ENCODE measurements at places on chromosomes 7 and 10.

GRCh38 chr7:17781491-17782215, 158.6 kb downstream of the SNX13 start:
- no peak for DNase-seq

- DNase-seq = no peak
Observed at GRCh38 chr10:89242840-89243568, 8.6 kb downstream of the LIPA start.

DNA sequence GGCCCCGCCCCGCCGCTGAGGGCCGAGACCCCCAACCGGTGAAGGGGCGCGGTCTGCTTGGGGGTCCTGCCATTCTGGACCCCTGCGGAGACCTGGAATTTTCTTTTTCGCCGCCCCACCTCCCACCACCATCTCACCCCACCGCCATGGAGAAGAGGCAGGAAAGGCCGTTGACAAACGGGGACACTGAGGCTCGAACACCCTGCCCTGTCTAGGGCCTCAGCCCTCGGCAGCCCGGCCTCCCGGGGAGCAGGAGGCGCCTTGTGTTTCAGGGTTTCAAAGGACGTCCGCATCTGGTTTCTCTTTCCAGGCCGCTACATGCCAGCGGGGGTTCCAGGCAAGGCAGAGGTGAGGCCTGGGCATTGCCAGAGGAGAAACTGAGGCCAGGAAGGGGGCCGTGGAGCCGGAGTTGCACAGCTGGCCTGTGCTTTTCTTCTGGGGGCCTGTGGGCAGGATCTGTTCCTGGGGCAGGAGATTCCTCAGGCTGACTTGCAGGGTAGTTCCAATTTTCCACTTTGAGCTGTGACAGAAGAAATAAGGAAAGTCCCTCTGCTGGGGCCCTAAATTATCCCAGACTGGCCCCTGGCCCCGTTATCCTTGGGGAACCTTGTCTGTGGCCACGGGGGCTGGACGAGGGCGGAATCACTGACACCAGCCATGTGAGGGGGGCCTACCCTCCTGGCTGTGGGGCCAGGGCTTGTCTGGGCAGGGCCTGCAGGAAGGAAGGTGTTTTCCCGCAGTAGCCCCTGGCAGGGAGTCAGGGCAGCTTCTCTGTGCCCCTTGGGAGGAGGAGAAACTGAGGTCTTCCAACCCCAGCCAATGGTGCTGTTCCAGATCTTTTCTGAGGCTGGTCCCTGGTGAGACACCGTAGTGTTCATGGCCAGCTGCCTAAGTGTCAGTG, 900 bp upstream of the MICALL2 start:
- DNase-seq = no peak

GRCh38 chr7:7100432-7100849, 81.9 kb upstream of the C1GALT1 start:
- DNase-seq = peak; percentile 91

DNA sequence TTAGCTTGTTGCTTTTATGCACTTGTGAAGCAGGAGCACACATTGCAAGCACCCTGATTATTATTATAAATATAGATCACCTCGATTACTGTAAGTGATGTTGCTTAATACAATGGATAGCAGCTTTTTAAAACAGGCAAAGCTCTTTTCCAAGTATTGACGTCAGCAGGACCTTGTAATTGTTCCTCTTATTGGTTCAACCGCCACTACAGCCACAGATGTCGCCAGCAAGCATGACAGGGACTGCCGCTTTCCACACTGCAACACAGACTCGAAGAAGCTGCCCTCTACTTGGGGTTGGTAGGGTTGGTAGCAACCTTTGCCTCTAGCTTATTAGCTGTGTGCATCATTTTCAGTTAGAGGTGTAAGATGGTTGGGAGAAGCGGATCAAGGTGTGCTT, 167.6 kb downstream of the ZNF365 start:
- DNase-seq = no peak

GRCh38 chr7:25294624-25295023, 66.3 kb upstream of the NPVF start:
- no peak for DNase-seq

GRCh38 chr10:50510517-50511473, 113.0 kb downstream of the SGMS1 start:
- DNase-seq = no peak

GRCh38 chr10:117175215-117175900, 21.9 kb upstream of the KCNK18 start:
- DNase-seq = no peak

- DNase-seq = peak; percentile 54
Observed at GRCh38 chr7:80699045-80699638, 60.7 kb downstream of the CD36 start.

- DNase-seq = no peak
Observed at GRCh38 chr7:158563051-158563450, 24.6 kb downstream of the PTPRN2 start.

GRCh38 chr7:81245353-81245752, 326.5 kb upstream of the SEMA3C start:
- DNase-seq = no peak

DNA sequence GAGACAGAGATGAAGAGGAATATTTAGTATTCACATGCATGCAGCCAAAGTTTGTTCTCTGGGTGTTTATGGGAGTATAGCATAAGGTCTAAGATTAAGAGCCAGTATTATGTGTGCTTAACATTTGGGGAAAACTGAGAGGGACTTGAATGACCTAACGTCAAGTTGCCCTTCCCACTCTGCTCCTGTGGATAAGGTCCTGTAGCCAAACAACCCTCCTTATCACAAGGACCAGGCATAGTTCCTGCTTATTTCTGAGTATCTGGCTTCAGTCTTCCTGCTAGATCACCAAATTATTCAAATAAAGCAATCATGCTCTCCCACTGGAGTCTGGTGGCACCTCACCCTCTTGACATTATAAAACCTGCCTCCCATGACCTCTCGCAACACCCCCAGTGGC, 137.9 kb upstream of the SEMA3E start:
- DNase-seq = peak; percentile 4

DNA sequence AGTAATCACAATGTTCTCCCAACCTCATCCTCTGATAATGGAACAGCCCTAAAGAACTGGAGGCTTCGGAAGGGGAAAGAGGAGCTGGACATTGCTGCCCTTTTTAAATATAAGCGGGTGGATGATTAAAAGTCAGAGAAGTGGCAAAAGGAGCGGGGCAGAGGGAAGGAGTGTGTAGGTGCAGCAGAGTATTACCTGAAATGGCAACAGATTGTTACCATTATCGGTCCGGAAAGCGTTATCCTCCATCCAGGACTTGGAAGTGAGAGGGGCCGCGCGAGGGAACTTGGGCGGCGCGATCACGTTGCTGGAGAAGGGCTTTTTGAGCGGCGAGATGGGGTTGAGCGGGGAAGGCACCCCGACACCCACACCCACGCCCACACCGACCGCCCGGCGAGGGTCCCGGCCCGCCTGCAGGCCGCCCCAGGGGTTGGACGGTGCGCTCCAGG, 51.7 kb downstream of the CPEB3 start:
- DNase-seq = no peak

GRCh38 chr7:86851566-86851965, 207.9 kb downstream of the GRM3 start:
- no peak for DNase-seq

DNA sequence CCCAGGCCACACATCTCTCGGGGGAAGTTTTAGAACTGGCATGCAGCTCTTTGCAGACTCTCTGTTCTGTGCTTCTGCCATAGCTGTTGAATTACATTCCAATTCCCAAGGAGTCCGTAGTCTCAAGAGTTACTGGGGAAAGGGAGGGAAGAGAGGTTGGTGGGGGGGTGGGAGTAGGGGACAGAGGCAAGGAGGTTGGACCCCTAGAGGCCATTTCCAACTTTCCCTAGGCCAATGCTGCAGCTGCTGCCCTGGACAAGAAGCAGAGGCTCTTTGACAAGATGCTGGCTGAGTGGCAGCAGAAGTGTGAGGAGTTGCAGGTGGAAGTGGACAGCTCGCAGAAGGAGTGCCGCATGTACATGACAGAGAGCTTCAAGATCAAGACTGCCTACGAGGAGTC, 23.8 kb downstream of the MYH16 start:
- DNase-seq = no peak

- no peak for DNase-seq
Observed at GRCh38 chr10:13180788-13181187, 19.4 kb downstream of the MCM10 start.

DNA sequence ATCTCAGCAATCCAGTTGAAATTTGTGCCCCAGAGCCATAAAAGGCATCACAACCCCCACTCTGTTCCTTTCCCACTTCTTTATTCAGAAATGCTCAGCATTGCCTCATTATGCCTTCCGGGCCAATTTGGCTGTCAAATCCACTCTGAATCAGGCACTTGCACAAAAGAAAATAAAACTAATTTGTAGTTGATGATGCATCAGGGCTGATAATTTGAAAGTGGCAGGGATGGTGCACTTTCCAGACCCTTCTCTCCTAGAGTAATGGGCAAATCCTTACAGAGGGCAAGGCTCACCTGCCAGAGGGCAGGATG, 147.9 kb upstream of the PDE1C start:
- no peak for DNase-seq
